Germinal center (tissue), 1 donor: ENCODE measurements at places on chromosomes 3 and 15.

GRCh38 chr3:196868297-196868661 lies 559 bp downstream of the SENP5 start:
- DNase-seq: peak; percentile 12

DNA sequence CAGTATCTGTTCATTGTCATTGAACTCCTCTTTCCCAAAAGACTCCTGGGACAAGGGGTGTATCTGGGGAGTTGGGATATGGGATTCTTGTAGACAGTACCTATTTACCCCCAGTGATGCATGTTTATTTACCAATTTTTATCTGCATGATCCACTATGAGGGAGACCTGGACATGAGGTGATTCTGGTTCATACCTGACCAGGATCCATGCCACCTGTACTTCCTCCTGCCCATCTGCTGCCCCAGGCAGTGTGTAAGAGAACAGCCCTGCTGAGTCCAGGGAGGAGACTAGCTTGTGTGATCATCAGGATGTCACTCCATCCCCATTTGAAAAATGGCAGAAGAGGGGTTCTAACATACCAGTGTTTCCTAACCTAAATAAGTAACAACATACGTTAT lies 3.1 kb upstream of the TPRG1 start:
- DNase-seq: no peak

DNA sequence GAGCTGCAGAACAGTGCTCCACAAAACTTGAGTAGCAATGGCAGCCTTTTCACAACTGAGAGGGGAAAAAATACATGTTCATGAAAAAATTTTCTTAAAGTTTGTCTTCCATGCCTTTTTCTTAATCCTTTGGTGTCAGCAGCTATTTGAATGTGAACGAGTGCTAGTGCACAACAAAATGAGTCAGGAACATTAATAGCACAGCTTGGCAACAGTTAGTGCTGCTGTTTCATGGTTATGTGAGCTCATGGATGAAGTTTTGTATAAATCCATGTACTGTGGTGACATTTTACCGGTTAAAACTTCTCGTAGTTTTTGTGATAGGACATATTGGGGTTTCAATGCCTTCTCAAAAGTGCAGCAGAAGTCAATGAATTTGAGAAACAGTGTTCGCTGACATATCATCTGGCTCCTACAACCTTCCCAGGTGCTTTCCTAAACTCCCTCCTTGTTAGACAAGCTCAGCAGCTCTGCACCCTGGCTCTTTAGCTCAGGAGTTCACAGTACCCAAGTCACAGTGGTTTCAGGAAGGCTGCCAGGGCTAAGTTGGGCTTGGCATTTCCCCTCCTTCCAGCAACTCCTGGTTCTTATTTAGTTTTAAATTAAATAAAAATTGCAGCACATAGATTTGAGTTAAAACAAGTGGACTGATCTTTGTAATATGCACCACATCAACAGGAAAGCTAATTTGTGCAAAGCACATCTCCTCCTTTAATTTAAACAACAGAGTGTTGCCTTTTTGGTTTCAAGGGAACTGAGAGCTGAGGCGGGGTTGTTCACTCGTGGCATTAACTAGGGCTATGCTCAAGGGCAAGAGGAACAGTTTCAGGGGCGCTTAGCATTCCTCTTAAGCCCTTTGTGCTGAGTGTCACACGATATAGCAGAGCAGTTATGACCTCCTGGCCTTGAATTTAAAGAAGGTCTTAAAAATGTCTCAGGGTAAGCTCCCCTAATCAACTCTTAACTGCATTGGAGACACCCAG lies 362.8 kb downstream of the CHST2 start:
- DNase-seq: no peak

DNA sequence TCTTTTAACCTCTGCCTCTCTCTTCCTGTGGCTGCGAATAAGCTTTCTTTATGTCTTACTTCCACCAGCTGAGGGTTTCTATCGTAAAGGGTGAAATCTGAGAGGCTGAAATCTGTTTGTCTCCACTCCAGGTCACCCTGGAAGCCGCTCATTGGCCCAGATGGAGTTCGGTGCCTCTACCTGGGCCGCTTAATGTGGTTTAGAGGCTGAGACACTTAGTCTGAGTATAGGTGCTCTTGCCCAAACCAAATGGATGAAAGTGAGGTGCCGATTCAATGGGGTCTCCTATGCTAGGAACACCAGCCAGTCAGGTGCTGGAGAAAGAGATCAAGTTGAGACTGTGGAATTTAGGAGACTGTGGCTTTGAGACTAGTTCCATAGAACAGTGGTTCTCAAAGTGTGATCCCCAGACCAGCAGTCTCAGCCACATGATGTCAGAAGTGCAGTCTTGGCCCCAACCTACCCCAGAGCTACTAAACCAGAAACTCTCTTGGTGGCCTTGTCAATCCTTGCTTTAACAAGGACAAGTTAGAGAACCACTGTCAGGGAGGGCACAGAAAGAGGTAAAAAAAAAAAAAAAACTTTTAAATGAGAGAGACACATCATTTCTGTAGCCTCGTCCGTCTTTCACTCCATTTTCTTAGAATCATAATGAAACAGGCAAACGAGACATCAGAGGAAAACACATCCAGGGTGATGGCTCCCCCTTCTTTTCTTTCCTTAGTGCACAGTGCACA lies 54.9 kb upstream of the CCR2 start:
- no peak for DNase-seq

DNA sequence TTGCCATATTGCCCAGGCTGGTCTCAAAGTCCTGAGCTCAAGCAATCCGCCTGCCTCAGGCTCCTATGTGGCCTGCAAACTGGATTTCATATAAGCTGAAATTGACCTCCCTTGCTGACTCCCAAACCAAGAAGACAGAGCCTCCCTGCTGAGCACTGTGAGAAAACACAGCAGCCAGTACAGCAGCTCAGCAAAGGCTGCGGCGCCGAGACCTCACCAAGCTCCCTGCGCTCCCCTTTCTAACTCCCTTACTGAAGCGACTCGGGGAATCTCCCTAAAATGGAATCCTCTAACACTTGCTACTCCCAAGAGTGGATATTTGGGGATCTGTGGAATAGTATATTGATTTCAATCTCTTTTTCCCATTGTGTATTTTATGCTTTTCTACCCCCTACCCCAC lies 34.6 kb downstream of the MUC20 start:
- no peak for DNase-seq

GRCh38 chr3:14156843-14157561 lies 21.4 kb downstream of the XPC start:
- DNase-seq: no peak

- peak; percentile 78 for DNase-seq
Measured at GRCh38 chr15:88894348-88894818, 961 bp downstream of the HAPLN3 start.

DNA sequence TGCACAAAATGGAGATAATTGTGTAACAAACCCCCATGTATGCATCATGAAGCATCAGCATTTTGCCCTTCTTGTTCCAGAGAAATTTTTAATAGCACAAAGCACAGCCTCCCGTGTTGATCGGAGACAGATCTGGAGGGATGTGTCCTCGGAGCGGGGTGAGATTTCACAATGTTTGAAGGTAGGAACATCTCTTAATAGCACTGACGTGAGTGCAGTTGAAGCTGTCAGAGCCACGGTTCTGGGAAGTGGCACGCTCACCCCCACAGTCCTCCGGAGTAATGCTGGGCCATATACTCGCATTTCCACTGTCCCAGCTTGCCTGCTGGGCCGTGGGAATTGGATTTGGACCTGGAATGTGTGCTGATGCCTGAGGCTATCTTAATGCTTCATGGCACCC lies 24.1 kb downstream of the ARPP21 start:
- no peak for DNase-seq
